Activated CD4-positive, alpha-beta T cell treated with anti-CD3 and anti-CD28 coated beads, Interleukin-2, Interleukin-4, amounts not matched to agents 100 ng/mL and 50 ng/mL, durations not matched to agents 16 hours and 8 hours (primary cell): ENCODE measurements at places on chromosomes 5 and 9.

DNA sequence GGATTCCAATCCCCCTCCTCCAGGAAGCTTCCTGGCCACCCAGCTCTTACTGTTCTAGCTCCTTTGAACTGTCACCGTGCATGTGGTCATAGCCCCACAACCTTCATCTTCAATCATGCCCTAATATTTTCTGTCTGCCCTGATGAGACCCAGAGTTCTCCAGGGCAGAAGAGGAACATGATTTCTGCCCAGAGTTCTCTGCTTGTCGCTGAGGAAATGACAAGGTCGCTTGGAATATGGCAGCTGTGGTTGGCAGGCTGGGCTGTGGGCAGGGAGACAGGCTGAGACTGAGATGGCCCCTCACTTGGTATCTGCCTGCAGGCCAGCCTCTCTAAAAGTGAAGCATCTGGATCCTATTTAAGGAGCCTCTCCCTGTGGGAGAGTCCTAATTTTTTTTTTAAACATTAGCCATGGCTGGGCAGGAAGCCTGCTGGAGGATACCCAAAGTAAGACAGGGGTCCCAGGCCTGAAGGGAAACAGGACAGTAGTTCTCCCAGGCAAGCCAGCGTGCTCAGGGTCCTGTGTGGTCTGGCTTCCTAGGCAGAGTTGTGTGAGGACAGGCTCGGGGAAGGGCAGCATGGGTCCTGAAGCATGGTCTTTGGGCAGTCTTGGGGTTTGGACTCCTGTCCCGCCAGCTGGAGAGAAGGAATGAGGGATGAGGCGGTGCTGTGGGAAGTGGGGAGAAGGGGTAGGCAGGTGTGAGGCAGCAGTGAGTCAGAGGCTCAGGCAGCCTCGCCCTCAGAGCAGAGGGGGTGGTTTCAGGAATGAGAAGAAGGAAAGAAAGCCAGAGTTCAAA lies 242.1 kb downstream of the FSTL4 start:
- no peak for DNase-seq

GRCh38 chr5:127840198-127840524 lies 137.0 kb downstream of the CCDC192 start:
- DNase-seq: no peak

DNA sequence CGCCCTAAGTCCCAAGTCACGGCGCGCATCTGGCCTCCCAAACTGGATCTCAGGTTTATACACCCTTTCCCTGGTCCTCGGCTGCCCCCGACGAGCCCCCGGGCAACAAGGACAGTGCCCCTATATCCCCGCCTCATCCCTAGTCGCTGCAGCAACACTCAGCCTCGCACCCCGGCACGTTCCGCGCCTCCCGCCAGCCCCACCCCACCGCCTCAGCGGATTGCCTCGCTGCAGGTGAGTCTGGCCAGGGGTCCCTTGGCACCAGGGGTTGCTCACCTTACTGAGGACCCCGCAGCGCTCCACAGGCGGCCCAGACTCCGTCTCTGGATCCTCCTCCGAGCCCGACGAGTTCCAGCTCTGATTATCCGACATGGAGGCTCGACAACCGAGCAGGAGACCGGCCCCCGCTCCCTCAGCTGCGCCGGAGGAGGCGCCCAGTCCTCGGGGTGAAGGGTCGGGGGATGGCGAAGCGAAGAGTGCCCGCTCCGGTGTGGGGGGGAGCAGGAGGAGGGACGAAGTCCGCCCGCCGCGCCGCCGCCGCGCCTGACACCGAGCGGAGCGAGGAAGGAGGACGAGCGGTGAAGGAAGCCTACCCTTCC lies 494 bp downstream of the CERT1 start:
- no peak for DNase-seq

DNA sequence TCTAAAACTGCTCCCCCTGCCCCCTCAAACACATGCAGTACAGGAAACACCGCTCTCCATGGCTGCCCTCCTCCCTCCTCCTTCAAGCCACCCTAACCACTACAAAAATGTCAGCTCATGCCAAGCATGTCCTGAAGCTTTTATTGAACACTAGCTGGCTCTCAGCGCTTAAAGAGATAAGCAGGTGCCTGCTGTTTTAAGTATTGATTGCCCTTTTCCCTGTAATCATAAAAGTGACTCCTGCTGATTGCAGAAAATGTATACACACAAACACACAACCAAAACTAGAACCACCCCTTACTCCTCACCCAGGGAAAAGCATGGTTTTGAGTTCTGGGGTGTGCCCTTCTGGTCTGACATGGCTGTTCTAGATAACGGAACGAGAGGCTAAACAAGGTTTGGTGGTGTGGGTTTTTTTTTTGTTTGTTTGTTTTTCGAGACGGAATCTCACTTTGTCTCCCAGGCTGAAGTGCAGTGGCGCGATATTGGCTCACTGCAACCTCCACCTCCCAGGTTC lies 3.7 kb upstream of the UCK1 start:
- DNase-seq: no peak

DNA sequence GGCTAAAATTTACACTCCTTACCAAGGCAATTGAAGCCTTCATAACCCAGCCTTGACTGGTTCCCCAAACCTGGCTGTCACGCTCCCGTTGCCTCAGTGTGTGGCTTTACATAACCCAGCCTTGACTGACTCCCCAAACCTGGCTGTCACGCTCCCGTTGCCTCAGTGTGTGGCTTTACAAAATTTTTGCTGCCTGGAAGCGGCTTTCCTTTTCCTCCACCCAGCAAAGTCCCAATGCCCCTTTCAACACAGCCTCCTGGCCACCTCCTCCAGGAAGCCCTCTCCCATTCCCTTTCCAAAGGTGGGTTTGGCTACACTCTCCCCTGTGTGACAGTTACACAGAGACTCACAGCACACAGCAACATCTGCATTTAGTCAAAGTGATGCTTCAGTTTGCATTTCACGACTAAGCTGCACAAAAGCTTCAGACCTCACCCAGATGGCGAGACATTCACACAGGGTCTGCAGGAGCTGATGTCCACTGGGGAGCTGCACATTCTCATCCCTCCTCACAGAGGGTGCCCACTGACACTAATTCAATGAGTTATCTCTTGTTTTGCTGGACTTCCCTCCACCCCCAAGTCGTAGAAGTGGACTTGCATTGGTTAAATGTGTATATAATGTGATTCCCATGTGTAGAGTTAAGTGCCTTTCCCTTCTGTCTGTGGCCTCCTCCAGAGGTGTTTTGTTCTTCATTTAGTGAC lies 156.6 kb upstream of the PHYKPL start:
- no peak for DNase-seq

DNA sequence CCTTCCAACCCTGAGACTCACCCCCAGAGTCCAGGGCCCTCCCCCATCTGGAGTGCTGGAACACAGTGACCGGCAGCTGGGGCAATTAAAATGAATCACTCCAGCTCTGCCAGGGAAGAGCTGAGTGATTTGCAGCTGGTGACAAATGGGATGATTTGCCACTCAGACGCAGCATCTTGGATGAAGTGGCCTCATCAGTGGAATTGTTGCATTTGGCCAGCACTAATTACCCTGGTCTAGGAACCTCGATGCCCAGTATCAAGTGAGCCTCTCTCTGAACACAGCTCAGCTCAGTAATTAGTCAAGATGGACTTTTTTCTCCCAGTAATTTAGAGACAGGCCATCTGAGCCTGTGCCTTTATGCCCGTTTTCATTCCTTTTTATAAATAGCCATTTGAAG lies 259.5 kb downstream of the GRIA1 start:
- no peak for DNase-seq

- DNase-seq: no peak
Observed at GRCh38 chr5:147479949-147480348, 29.9 kb downstream of the DPYSL3 start.

DNA sequence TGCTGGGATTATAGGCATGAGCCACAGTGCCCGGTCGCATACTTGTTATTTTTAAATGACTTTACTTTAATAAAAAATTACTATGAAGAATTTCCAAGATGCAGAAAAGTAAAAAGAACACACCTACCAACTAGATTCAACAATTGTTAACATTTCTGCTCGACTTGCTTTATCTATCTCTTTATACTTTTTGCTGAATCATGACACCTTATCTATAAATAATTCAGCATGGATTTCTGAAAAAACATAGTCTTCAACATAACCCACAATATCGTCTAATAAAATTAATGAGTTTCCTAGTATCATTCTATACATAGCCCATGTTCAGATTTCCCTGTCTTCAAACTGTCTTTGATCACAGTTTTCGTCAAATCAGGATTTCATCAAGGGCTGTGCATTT lies 25.9 kb downstream of the HMCN2 start:
- no peak for DNase-seq

DNA sequence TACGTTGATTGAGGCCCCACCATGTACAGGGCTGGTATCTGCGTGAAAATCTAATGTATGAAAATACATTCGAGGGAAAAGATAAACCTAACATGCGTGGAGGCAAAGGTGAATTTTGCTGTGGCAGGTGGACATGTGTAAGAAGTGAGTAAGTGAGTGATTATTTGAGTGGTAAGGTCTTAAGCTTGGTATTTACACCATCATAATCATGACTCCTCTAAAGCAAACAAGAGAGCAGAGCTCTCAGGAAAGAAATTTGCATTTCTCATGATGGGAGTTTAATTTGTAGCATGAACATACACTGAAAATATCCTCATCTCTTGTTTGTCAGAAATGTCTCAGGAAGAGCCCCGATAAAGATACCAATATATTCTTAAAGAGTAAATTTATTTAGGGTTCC lies 260.6 kb downstream of the PSAT1 start:
- no peak for DNase-seq

DNA sequence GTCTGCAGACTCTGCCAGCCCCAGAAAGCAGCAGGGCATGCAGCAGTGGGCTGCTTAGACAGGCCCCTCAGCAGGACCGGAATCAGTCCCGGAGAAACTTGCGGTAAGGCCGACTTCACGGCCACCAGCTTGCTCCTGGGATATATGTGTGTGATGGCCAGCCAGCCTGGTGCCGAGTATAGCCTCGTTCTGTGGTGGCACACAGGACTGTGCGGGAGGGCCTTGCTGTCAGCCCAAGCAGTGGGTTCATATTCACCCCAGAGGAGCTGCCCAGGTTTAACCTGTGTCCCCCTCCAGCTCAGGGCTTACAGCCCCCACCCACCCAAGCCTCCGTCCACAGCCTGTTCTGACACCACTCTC lies 112.9 kb downstream of the DAB2IP start:
- DNase-seq: no peak

DNA sequence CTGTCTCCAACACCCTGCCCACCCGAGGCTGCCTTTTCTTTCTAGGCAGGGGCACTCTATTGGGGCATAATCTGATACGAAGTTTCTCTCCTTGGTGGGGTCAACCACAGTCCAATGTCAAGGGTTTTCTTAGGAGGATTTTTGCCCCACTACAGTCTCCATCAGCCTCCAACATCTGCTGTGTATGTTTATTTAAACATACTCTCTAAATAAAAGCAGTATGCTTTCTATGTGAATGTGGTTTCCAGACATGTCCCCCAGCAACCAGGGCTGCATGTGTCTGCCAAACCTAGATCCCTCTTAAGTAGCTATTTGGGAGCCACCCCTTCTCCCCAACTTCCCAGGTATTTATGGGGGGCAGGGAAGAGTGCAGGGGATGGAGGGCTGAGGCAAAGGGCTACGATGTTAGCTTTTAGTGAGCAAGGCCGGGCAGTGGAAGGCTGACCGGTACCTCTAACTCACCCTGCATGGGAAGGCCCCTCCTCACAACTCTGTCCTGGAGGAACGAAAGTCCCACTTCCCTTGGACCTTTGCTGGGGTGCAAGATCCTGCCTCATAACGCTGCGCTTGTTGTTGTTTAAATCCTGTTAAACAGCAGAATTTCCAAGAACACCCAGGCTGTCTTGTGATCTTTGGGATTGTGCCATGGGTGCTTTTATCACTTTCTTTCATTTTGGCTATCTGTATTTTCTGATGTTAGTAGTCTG lies 75.4 kb downstream of the NREP start:
- no peak for DNase-seq

DNA sequence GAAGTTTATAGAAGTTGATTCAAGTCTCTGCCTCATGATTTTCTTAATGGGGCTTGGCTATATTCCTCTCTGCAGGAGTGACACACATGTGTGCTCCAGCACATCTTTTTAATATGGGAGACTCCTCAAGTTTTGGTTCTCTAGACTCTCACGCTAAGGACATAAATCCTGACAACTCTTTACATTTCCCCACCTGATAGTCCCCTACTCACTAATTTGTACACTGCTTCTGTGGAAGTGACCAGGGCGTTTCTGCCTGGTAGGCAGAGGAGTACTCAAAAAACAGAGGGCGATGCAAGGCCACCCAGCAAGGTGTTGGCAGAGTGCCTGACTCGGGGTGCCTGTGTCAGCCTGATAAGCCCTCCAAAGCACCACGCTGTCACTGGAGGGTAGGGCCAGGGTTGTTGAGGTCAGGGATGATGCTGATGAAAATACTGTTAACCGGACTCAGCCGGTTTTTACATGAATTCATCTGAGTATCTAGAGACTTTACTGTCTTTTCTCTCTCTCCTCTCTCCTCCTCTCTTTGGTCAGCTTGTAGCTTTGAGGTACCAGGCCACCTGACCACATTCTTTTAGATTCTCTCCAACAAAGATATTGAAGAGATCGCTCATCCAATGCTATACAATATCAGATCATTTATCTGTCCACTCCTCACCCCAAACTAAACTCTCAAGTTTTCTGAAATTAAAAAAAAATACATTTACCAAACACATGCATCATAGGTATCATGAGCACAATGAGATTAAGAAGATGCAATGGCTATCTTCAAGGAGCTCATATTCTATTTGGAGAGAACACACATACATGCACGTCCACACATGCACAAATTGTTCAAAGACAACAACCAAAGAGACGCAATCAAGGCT lies 205.2 kb downstream of the PIK3R1 start:
- no peak for DNase-seq

GRCh38 chr9:107337676-107338590 lies 54.9 kb downstream of the RAD23B start:
- no peak for DNase-seq

GRCh38 chr5:82901281-82901888 lies 175.8 kb downstream of the TMEM167A start:
- no peak for DNase-seq

GRCh38 chr5:115458003-115458409 lies 86.6 kb downstream of the FEM1C start:
- DNase-seq: no peak

DNA sequence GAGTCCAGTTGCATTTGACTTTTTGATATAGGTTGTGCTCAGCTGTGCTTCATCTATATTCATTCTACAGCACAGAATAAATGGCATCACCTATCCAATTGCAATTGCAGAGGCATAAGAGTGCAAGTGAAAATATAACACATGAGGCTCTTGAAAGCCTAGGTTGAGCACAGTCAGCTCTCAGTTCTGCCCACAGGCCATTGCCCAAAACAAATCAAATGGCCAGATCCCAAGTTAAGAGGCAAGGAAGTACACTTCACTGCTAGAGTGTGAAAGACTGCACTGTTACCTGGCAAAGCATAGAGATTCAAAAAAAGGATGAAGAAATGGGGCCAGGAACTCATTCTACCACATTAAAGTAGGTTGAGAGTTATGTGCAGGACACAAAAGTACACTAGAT lies 305.5 kb upstream of the SEMA6A start:
- no peak for DNase-seq

- no peak for DNase-seq
Observed at GRCh38 chr5:155418960-155419579, 405.5 kb downstream of the KIF4B start.

DNA sequence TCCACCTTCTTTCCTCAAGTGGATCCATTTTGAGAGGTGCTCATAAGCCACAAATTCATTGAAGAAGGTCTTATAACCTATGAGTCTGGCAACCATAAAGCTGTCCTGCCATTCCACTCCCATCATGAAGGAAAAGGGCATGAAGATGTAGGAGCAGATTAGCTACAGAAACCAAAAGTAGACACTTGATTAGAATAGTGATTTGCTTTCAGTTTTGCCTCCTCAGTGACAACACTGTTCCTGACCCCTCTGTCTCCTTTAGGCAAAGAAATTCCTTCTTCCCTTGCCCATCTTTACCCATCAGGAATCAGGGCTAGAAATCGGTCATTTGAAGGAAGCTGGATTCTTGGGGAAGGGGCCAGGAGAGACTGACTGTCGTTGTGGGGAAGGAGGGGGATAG lies 55.2 kb downstream of the SLC28A3 start:
- DNase-seq: no peak
